ENCODE measurements at places on chromosomes 5 and 9.

DNA sequence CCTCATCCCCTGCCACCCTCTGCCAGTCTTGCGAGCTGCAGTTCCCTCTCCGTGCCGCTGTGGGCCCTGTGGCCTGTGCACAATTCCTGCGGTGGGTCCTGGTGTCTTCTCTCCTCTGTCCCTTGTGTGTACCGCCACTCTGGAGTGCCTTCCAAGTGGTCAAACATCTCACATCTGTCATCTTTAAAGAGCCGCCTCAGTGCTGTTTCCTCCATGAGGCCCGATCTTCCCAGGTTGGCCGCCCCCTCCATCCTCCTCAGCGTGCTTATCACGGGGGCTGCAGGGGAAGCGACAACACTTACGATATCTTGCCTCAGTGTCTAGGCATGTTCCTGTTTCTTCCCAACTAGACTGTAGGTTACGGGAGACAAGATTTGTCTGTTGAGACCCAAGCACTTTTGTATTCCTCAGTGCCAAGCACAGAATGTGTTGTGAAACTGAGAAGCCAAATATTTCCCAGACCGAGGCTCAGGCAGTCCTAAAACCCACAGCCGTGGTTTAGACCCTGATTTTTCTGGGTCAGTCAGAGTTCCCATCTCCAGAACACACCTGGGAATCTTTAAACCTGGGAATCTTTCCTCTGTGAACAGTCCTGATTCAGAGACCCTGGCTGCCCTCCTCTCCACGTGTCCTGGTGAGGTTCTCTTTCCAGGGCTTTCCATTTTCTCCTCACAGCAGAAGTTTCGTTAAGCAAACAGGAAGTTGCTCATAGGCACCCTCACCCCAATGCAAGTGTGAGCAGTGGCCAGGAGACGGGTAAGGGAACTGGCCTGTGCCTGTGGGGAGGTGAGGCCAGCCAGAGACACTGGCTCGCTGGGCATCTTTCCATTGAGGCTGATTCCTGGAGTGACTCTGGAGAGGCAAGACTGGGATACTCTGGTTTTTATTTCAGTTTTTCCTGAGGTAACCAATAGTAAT lies 28.8 kb downstream of the SLC46A2 start:
- DNase-seq: no peak

DNA sequence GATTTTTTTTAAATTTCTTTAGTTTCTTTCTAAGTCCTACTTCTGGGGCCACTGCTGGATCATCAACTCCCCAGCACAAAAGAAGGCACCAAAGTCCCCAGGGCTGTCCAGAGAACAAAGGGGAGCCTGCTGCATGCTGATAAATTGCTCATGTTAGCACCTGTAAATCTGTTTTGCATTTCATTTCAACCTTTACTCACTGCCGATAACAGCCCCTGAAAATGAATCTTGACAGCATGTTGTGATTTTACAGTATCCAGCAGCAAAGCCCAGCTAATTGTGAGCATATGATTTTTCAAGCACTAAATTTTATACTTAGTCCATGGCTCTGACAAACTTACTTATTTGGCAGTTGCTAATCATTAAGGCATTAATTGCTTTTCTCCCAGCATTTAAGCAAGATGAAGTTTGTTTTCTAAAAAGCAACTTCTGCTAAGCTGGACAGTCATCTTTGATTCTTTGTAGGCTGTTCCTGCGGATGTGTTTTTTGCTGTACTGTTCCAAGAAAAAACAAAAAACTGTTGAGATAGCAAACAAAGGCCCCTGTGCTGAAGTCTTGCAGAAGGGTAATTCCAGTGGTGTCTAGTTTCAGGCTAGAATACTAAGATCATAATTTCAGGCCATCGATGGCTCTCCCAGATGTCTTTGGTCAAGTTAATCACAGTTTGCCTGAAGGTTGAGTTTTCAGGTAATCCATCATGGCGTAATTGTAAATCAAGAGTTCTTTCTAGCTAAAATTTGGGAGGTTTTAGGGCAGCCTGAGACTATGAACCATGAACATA lies 73.1 kb upstream of the GAS1 start:
- DNase-seq: no peak

DNA sequence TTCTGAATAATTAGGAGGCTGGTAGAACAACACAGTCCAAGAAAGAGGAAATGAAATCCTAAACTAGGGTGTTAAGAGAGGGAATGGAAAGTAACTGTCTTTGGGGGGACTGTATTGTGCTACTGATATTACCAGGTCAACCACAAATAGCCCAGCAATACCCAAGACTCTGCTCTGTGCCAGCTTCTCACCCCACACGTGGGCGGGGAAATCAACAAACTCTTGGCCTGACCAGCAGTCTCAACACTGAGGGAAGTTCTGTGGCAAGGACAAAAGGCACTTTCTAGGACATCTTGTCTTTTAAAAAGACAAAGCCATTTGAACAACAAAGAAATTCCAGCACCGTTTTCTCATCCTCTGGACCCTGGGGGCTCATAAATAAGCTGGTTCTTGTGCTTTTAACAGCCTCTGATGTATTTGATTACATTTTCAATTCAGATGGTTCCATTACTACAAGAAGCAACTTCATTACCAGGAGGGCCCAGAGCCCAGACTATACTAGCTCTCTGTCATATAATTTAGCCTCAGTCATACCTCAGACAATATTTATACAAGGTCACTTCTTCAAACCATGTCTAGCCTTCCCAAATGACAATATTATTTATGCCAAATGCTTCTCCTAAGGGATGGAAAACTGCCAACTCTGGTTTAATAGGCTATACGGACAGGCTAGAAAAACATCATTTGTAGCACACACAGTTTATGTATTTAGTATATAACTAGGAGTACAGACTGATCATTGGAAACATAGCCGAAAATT lies 297.8 kb downstream of the CWC27 start:
- no peak for DNase-seq

DNA sequence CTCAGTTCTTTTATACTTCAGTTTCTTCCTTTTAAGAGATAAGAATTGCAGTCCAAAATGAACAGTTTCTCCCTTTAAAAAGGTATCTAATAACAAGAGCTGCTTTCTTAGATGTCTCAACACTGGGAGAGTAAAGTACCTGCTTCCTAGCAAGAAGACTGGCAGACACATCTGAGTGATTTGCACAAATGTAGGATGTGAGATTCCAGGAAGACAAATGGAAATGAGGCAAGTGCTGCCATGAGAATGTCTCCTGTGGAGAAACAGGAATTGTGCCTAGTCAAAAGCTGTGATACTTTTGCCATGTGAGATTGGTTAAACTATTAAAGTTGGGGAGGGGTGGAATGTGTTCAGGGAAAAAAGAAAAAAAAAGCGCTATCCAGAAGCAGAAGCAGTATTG lies 159.1 kb downstream of the HTR1A start:
- DNase-seq: no peak

DNA sequence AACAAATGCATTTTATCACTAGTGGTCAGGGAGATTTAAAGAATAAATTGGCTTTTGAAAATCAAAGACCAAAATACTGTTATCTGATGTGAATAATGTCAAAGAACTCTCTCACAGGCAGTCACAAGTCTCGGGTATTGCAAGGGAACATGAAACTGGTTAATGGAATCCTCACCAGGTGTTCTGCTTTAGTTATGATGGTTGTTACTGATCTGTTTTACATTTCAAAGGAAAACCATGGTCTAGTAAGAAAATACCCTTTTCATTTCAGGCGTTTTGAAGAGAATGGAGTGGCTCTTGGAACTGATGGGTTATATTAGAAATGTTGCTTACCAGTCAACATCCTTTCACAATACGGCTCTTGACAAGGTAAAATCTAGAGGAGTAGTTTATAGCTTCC lies 43.4 kb downstream of the HACD4 start:
- DNase-seq: no peak

- DNase-seq: peak; percentile 25
Measured at GRCh38 chr9:92138157-92138959, 23.1 kb upstream of the SPTLC1 start.

DNA sequence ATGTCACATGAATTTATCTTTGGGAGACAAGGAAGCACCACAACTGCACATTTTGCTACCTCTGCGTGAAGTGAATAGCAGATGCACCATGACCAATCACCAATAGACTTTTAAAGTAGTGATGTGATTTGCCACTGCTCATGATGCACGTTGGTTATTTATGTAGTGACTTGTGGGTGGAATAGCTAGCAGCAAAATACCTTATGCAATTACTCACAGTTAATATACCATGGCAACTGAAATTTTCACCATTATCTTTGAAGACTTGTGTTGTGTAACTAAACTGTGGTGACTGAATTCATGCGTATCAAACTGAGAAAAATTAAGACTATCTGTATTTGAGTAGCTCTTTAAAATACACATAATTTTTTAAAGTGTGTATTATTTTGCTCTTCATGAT lies 46.2 kb upstream of the TUSC1 start:
- DNase-seq: no peak

DNA sequence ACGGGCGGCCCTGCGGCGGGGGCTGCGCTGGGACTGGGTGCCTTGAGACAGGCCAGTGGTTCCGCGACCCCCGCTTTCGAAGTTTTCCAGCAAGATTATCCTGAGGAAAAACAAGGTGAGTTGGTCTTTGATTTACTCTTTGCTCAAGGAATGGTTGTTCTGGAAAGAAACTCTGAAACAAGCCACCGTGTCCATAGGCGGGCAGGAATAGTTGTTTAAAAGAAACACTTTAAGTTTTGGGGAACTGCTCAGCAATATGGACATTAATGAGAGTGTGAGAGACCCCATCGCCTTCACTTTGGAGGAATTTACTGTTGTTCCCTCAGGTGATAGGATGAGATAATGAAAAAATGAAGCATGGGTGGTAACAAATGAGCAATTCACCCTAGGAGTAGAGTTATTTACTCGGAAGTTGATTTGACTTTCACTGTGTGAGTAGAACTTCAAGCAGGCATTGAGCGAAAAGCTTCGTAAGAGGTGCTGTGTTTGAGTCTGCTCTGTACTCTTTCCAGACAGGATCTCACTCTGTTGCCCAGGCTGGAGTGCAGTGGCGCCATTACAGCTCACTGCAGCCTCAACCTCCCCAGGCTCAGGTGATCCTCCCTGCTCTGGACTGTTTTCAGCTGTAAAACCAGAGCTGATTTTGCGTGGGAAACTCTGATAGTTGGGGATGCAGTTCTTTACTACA lies 1.1 kb downstream of the DMRTA1 start:
- DNase-seq: no peak

DNA sequence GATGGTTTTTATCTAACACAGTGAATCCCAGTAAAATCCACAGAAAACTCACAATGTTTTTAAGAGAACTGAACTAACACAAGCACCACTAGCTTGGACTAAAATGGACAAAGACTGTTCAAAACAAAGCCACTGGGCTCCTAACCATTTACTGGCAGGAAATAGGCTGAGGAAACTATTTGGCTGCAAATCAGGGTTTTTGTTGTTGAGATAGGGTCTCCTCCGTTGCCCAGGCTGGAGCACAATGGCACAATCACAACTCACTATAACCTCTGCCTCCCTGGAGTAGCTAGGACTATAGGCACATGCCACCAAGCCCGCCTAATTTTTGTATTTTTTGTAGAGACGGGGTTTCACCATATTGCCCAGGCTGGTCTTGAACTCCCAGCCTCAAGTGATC lies 99.7 kb downstream of the THBS4 start:
- DNase-seq: no peak

DNA sequence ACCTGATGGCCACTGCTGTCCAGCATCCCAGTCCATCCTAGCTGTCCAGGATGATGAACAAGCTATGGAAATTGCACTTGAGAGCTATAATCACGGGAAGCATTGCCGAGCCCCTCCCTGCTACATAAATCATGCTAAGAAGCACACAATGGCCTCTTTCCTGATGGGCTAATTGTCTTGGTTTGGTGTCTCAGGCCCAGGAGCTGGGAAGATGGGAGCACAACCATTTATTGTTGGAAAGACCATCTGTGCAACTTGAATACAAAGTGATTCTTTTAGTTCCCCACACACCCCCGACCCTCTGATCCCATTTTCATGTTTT lies 80.4 kb downstream of the RGS3 start:
- DNase-seq: no peak

DNA sequence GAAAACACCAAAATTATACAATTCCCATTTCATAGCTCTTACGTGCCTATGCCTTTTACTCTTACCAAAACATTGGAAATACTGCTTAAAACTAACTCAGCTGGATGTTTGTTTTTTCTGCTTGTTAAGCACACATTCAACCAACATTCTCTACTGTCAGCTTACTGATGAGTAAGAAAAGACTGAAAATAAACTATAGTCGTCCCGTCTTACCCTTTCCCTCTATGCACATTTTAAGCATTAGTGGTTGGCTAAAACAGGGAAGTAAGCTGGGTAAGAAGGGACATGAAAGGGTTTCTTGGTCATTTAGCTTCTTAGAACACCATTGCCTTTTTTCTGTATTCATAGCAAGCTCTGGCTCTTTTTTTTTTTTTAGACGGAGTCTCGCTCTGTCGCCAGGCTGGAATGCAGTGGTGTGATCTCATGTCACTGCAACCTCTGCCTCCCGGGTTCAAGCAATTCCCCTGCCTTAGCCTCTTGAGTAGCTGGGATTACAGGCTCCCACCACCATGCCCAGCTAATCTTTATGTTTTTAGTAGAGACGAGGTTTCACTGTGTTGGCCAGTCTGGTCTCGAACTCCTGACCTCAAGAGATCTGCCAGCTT lies 232.1 kb upstream of the PCSK5 start:
- DNase-seq: no peak

DNA sequence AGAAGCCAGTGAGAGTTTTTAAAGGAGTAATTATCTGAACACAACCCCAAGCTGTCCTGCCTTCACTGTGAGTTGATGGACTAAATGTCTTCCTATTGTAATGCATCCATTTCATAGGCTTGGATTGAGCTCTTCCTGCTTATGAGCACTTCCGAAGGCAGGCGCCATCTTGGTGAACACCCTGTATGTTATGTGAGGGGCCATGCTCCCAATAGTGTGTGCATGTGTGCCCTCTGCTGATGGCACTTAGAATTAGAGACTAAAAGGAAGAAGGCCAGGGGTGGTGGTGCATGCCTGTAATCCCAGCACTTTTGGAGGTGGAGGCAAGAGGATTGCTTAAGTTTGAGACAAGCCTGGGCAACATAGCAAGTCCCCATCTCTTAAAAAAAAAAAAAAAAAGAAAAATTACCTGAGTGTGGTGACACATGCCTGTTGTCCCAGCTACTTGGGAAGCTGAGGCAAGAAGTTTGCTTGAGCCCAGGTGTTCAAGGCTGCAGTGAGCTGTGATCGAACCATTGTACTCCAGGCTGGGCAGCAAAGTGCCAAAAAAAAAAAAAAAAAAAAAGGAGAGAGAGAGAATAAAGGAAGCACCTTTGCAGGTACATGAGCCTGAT lies 65.0 kb downstream of the C9orf152 start:
- no peak for DNase-seq

- DNase-seq: no peak
Measured at GRCh38 chr9:85599540-85600105, 142.1 kb downstream of the AGTPBP1 start.

GRCh38 chr9:129617167-129617566 lies 3.7 kb downstream of the C9orf50 start:
- no peak for DNase-seq

GRCh38 chr5:66653325-66653724 lies 57.1 kb downstream of the MAST4 start:
- no peak for DNase-seq

- no peak for DNase-seq
Measured at GRCh38 chr9:112047538-112048066, 127.5 kb downstream of the SUSD1 start.

Measured in activated naive CD4-positive, alpha-beta T cell (primary cell).